ENCODE measurements at places on chromosomes 7 and 10.

GRCh38 chr7:7967886-7968543 is 581 bp upstream of the GLCCI1 start:
- no peak for DNase-seq

- no peak for DNase-seq
Observed at GRCh38 chr10:117555863-117556262, 13.3 kb downstream of the EMX2 start.

DNA sequence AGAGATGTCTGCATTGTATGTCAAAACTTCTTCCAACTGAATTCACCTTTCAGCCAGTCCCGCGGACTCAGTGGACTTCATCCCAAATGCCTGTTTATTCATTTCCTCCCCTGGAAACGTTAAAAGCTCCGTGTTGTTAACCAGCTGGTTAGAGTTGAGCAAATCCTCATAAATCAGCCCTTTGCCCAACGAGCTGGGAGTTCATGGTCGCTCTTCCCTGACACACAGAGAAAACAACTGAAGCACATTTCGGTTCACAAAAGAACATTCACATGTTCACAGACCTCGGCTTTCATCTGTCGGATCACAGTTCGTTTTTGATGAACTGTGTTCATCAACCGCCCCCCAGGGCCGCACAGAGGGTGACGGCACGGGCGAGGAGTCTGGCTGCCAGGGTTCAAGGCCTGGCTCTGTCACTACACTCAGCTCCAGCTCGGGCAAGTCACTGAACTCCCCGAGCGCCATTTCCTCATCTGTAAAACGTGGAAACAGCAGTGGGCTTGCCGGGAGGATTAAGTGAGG is 62.6 kb downstream of the GLI3 start:
- no peak for DNase-seq

GRCh38 chr7:116455499-116455898 is 44.0 kb upstream of the CAV2 start:
- DNase-seq, result no peak

GRCh38 chr10:50578949-50579348 is 44.8 kb downstream of the SGMS1 start:
- no peak for DNase-seq

DNA sequence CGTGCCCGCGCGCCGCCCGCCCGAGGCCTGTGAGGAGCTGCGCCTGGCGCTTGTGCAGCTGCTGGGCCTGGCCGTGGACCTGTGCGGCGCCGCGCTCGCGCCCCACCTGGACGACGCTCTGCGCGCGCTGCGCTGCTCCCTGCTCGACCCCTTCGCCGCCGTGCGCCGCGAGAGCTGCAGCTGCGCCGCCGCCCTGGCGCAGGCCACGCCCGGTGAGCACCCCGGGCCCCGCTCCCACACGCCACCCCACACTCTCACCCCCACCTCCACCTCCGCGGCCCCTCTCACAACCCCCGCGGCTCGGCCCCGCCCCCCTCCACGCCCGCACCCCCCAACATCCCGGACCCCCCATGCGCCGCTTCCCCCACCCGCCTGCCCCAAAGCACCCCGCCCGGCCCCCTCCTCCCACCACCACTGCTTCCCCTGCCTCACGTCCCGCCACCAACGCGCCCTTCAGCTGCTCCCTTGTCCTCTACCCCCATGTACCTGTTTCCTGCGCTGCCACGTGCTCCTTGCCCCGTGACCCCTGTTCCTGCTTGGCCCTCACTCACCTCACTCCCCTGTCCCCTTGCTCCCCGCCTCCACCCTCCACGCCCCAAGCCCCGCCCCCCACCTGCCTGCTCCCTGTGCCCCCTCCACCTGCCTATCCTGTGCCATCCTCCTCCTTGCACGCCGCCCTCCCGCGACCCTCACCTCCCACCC is at the start of gene PRKAR1B:
TSS of gene PRKAR1B (minus strand) at position 178 of the 702 bp plus-strand sequence. CDS start 15,776 bp downstream, outside the sequence.
- DNase-seq, result no peak
